ENCODE measurements at places on chromosomes 6 and 20.
A peak's percentile ranks its signal among the peaks of the same experiment; 100 is the strongest.

GRCh38 chr20:25624500-25624939 lies 706 bp upstream of the NANP start:
- no peak for DNase-seq

GRCh38 chr6:44622956-44623355 lies 235.4 kb downstream of the CDC5L start:
- DNase-seq, result no peak

DNA sequence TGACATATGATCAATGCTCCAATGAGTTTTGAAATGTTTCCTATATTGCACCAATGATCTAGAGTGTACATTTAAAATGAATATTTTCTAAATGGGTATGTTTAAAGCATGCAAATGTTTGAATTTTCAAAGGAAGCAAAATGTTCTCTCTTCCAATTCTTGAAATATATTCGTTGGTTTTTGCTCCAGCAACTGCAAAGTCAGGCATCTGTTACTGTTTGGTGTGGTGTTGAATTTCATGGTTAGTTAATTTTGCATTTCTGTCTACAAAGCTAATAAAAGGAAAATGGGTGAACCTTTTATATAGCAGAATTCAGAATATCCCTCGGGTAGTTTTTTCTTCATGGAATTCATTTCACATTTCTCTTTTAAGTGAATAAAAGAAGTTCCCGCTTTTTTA lies 1018.3 kb downstream of the GRIK2 start:
- peak; percentile 24 for DNase-seq

GRCh38 chr20:14989535-14990290 lies 652.3 kb upstream of the FLRT3 start:
- no peak for DNase-seq

DNA sequence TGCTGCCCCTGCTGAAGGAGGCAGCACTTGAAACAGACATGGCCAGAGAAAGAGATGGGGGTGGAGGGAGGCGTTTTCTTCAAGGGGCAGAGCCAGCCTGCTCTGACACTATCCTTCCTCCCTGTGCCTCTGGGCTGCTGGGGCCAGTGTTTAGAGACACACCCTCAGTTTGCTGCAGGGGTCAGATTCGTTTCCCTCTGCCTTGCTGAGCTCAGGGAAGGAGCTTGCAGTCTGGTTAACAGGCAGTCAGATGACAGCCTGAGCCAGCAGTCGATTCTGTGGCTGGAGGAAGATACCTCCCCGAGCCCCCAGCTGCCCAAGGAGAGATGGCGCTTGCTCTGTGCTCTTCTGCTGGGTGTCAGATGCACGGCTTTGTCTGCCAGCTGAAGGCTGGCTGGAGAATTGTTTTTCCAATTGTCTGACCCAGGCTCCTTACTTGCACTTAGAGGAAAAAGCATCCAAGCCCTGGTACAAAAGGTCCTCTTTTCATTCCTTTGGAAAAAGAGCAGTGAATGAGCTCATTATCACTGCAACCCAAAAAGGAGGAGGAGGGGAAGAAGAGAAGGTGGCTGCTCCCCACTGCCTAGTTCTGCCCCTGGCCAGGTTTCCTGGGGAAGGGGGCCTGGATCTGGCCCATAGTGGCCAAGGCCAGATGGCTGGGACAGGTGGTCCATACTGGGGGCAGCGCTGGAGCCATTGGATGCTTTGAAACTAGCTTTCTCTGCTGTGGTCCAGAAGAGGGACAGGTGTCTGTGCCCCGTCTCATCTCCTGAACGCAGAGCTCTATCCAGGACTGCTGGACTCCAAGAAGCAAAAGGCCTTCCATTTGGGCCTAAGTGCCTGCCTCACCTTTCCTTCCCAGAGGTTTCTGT lies 88.2 kb downstream of the TCP11 start:
- no peak for DNase-seq

- no peak for DNase-seq
Observed at GRCh38 chr20:25257130-25257529, 9.2 kb downstream of the PYGB start.

DNA sequence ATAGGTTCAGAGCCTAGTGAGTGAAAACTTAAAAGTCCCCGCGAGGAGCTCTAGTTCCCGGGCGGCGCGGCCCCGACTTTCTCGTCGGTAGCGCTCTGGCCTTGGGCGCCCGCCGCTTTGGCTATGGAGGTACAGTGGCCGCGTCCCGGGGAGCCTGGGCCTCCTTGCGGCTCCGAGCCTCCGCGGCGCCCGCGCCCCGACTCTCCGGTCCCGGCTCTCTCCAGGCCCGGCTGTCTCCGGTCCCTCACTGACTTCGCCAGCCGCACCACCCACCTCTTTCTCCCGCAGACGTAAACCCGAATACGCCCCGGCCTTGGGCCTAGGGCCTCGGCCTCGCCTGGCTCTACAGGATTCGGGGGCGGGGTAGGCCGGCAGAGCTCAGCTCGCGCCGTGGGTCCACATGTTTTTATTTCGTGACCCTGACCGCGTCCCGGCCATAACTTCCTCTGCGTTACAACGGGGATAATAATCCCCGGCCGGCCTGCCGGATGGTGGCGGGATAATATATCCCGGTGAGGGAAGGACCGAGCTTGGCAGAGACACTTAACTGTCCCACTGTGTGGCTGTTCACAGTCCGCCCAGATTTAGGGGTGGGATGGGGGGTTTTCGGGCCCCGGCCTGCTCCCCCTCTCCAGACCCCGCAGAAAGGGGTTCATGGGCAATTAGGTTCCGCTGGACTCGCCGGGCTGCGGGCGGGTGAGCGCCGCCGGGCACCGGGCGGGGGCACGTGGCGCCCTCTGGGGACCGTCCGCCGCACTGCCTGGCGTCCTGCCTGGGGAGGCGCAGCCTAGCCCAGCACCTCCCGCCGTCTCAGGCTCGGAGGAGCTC lies 10.0 kb upstream of the TBX18 start:
- no peak for DNase-seq

GRCh38 chr6:33818293-33818692 lies 14.5 kb upstream of the MLN start:
- no peak for DNase-seq

GRCh38 chr6:39432330-39433025 lies 110.0 kb upstream of the KCNK16 start:
- DNase-seq, result no peak

- DNase-seq, result no peak
Observed at GRCh38 chr6:26193467-26194328, 106.5 kb downstream of the HFE start.

- DNase-seq, result no peak
Observed at GRCh38 chr6:5674721-5675120, 332.0 kb downstream of the NRN1 start.

DNA sequence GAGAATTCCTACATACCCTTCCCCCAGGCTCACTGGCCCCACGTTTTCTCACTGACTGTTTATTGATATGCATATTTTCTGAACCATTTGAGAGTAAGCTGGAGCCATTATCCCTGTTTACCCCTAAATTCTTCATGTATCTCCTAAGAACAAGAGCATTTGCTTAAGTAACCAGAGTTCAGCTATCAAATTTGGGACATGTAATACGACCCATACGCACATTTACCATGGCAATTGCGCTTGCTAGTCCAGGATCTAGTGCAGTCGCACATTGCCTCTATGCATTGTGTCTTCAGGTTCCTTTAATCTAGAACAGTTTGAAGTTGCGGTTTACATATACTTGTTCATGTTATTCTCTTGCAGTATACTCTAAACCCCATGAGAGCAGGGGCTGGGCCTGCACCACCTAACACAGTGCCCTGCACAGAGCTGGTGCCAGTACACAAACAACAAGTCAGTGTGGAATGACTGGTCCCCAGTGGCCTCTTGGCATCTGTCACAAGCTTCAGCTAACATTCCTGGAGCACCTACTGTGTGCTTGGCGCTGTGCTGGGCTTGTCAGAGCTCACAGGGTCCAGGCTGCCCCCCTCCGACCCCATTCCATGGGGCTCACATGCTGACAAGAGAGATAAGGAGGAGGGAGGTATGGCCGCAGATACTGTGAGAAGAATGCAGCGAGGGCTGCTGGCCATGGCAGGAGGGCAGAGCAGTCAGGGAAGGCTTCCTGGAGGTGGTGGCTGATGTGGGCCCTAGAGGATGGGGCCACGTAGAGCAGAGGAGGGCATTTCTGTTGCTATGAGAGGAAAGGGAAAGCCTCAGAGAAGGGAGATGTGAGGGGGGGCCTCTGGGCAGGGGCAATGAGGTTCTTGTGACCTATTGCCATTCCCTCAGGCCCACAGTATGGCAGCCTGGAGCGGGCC lies 28.1 kb downstream of the SPDEF start:
- DNase-seq, result no peak

DNA sequence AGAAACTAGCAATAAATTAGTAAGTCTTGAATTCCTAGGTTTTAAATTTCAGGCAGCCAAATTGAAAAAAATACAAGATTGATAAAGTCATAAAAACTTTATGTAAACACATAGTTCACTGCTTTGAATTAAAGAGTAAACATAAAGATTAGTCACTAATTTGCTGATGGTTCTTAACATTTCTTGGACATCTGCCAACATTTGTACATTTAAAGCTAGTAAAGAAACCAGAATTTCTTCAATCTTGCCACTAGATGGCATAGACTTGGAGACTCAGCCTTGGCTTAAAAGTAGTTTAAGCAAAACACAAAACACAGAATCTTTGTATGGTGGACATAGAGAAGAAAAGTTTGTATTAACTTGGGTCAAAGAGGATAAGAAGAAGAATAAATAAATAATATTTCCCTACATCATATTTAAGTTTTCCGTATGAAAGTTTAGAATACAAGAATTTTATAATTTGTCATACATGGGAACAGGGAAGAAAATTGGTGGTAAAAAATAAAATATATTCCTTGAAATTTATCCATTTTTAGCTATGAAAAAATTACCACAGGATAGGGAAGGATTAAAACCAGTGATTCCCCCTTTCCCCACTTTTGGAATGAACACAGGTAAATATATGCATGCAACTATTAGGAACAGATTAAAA lies 41.7 kb upstream of the FAM135A start:
- DNase-seq, result peak; percentile 89

DNA sequence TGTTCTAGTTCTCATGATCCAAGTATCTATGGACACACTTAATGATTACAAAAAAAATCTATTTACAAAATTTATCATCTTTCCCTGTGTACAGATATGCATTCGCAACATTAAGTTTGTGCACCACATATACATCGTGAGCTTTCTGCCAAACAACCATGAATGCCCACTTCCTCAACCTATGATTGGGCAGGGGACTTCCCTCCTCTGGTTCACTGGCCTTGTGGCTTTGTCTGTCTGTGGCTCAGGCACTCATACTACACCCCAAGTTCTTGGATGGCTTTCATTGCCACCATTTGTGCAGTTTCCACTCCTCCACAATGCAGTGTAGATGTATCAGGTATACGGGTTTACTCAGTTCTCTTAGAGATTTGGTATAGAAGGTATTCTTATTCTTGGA lies 74.9 kb downstream of the HS3ST5 start:
- DNase-seq, result no peak

DNA sequence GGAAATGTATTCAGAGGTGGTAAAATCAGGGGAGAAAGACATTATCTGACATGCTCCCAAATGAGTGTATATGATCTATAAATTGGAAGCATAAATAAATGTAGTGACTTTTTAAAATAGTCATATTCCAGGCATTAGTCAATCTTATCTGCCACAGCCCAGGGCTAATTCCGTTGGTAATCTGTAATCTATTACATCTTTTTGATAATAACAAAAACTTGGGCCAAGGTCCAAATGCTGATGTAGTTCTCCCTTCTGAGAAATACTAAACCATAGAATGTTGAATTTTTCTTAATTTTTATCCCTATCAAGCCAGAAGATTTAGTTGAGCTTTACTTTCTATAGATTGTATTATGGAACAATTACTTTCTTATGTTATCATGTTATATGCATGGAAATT lies 1279.8 kb downstream of the EPHA7 start:
- DNase-seq, result no peak

- no peak for DNase-seq
Observed at GRCh38 chr6:33391922-33392594, 435 bp downstream of the KIFC1 start.

DNA sequence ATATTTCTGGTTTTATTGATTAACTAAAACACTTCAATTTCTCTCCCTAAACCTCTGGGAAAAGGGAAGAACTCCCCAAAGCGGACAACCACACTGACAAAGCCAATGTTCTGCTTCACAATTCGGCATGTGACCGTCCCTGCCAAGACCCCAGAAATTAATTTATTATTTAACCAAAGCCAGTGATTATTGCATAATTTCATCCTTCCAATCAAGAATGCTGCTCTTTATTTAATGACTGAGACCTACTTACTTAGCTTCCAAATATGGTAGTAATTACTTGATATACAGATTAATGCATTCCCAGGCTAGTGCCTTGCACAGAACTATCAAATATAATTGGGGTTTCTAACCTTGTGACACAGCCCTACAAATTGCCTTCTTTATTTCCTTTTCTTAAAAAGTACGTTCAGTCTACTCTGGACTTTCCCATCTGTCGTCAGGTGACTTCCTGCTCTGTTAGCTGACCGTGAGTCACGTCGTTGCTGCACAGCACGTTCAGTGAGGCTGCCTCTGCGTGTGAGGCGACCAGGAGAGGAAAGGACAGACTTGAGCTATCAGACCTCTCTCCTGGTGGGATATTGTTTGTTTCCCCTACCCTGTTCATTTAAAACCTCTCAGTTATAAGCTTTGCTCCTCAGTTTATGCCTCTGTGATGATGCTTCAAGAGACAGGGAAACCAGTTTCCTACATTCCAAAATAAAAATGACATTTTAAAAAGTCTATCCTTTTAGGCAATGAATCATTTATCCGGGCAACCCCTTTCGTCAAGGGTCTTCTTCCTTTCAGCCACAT lies 55.7 kb upstream of the TNFAIP3 start:
- no peak for DNase-seq

DNA sequence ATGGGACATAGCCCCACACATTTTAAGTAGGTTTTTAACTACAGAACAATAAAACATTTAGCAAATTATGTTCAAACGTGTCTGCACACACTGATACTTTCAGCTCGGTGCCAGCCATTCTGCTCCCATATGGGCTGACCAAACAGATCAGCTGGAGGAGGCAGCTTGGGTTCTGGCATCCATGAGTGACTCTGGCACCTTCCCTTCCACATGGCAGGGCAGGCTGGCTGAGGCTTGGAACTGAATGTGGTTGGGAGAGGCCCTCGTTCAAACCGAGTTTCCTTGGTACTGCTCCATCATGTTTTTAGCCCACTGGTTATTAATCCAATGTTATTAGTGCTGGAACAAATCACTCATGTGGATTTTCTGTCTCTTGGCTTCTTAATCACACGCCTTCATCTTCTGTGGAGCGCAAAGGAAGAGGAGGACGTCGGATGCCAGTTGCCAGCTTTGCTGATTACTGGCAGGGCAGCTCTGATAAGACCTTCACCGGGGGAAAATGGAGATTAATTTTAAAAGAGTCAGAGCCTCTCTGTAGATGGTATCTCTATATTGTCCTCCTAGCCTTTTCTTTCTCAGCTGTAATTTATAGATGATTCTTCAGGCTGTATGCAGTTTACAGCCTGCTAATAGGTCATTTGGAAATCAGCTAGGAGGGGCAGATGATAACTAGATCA lies 93.1 kb upstream of the TIAM2 start:
- DNase-seq, result peak; percentile 50

GRCh38 chr6:162497389-162497788 lies 230.2 kb downstream of the PRKN start:
- no peak for DNase-seq

GRCh38 chr6:151701911-151702562 lies 105.4 kb upstream of the ESR1 start:
- DNase-seq, result no peak

GRCh38 chr20:19552221-19553180 lies 205.6 kb upstream of the RIN2 start:
- DNase-seq, result no peak

- DNase-seq, result no peak
Observed at GRCh38 chr6:3948866-3949265, 99.7 kb downstream of the FAM50B start.

Measured in NCI-H446 treated with DMSO at 0.1 percent for 48 hours (cell line).